Activated effector memory CD4-positive, alpha-beta T cell treated with anti-CD3 and anti-CD28 coated beads, Interleukin-2, amount 50 U/mL, for 16 hours (primary cell): ENCODE measurements at places on chromosomes 13 and 19.

GRCh38 chr19:38737921-38738737 is 6.1 kb downstream of the CAPN12 start:
- DNase-seq, result no peak

GRCh38 chr13:28339419-28339818 is 155.5 kb downstream of the FLT1 start:
- DNase-seq, result no peak

DNA sequence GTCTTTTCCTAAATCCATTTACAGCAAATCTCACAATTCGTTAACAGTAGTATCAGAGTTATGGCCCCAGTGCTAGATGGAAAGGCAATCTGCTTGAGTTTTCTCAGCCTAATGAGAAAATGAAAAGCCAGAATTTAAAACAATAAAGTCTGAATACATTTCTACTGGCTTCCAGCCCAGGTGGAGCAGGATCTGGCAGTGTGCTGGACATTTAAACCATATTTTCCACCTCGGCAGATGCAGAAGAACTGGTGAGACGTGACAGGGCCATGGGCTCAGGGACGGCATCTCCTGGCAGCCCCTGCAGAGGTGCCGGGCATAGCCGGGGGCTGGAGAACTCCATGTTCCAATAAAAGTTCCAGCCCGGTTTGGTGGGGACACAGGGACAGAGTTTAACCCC is 7.1 kb downstream of the SMIM7 start:
- DNase-seq, result no peak

DNA sequence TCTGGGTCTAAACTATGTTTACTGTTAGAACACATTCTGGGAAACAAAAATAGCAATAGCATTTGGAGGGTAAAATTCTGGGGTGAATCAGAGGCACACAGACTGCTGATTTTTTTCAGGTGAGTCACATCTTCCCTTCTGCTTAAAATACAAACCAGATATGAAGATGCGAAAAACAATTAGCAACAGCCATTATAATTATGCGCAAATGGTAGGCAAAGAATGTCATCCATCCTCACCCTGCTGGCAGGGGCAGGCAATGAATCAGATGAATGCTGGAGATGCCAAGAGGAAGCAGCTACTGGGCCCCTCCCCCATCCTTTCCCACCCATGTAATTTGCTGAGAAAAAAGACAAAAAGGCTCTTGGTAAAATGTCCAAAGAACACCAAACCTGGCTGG is 282.9 kb downstream of the KLF5 start:
- DNase-seq, result no peak

DNA sequence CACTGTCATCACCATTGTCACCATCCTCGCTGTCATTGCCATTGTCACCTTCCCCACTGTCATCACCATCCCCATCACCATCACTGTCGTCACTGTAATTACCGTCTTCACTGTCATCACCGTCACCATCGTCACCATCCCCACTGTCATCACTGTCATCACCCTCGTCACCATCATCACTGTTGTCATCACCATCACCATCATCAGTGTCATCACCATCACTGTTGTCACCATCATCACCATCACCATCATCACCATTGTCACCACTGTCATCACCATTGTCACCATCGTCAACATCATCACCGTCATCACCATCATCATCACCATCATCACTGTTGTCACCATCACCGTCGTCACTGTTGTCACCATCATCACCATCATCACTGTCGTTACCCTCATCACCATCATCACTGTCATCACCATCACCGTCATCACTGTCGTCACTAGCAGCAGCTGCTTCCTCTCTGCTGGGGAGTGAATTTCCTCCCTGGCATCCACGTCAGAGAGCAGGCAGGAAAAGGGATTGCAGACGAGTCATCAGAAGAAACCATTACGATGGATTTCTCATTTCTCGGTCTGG is 27.3 kb downstream of the TMEM255B start:
- peak; percentile 16 for DNase-seq

DNA sequence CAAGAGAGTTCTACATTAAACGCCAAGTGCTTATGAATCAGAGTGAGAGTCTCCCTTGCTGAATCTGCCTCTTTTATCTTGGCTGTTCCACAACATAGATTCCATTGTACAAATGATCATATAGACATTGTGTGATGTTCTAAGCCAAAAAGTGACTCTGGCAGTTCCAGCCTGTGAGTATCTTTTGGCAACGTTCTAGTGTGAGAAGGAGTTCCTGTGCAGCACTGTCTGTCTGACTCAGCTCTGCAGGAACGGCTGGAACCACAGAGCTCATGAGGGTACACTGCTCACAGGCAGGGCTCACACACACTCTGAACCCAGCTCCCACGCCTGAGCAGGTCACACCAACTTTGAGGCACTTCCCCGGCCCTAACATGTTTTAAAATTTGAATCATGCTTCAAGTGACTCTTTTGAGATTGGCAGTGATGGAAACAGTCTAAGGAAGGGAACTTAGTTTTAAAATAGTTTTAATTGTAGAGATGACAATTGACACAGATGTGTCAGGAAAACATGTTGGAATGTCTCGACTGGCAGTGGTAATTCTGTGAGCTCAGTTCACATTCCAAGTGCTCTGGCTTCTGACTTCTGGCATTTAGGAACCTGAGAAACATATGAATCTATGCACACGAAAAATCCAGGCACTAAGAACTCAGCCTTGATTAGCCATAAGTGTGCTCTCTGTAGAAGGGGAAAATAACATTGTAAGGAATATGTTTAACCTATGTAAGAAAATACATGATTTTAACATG is 272.0 kb downstream of the UQCRFS1 start:
- DNase-seq, result no peak

- no peak for DNase-seq
Observed at GRCh38 chr13:103302676-103303075, 236.5 kb upstream of the SLC10A2 start.

DNA sequence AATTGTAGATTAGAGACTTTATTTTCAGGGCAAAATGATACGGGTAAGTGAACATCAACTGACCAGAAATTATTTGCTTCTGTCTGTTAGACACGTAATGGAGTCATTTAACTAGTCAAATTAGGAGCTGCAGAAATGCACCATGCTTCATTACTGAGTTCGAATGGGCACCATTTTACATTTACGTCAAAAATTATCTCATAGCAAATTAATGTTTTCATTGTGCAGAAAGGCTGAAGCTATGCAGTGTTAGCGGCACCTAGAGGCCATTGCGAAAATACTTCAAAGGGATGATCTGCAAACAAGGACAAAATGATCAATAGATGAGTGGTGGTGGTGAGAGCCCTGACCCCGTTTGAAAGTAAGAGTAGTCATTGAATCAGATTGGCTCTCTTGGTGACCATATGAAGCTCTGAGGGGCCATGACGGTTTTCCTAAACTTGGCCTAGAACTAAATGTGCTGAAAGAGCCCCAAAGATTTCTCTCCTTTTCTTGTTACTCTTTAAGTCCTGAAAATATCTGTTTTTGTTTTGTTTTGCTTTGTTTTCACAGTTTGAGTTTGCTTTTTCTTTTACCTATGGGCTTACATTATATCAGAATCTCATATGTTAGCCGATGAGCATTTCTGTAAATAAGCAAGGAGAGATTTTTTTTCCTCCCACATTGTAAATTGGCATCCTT is 277.9 kb downstream of the ZNF536 start:
- DNase-seq, result no peak

DNA sequence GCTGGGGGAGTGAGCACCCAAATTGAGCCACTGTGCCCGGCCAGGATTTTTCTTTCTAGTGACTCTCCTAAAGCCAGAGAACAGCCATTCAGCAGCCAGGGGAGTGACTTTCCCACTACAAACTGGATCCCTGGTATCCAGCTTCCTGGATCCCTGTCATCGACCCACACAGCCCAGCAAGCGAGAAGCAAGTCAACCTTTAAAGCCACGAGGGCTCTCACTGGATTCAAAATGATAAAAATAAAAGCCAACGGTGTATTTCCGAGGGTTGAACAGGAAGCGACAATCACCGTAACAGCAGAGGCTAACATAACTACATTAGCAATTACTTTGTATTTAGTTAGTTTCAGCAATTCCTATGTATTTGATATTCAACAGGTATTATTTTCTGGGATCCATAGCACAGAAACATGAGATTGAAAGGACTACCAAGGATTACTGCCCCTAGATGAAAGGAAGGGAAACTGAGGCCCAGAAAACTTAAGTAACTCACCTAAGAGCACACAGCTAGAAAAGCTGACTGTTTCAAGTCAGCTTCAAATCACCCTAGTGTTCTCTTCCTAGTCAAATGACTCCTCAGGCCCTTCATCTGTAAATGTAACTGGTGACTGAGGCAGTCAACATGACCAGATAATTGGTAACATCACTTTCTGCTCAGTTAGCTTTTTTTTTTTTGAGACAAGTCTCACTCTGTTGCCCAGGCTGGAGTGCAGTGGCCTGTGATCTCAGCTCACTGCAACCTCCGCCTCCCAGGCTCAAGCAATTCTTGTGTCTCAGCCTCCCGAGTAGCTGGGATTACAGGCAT is 2.7 kb downstream of the RFX1 start:
- DNase-seq, result no peak

DNA sequence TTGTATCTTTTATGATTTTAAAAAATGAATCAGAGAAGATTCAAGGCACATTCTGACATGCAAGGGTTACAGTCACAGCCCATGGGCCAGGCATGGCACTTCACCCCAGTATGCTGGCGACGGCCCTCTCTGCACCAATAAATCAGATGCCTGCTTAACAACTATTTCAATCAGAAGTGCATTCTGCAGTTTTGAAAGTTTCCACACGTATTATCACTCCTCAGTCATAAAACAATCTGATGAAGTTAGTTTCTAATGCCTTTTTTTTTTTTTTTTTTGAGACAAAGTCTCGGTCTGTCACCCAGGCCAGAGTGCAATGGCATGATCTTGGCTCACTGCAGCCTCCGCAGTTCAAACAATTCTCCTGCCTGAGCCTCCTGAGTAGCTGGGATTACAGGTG is 28.3 kb upstream of the FFAR2 start:
- no peak for DNase-seq

GRCh38 chr19:21626924-21627697 is 121.7 kb downstream of the ZNF429 start:
- DNase-seq, result no peak

GRCh38 chr19:46118136-46118535 is 6.4 kb downstream of the IGFL3 start:
- no peak for DNase-seq

- no peak for DNase-seq
Observed at GRCh38 chr13:66483712-66484111, 746.4 kb downstream of the PCDH9 start.

GRCh38 chr13:24207841-24208667 is 47.5 kb downstream of the SPATA13 start:
- DNase-seq, result no peak

GRCh38 chr19:55703790-55704215 is 28.8 kb downstream of the EPN1 start:
- DNase-seq, result peak; percentile 82

DNA sequence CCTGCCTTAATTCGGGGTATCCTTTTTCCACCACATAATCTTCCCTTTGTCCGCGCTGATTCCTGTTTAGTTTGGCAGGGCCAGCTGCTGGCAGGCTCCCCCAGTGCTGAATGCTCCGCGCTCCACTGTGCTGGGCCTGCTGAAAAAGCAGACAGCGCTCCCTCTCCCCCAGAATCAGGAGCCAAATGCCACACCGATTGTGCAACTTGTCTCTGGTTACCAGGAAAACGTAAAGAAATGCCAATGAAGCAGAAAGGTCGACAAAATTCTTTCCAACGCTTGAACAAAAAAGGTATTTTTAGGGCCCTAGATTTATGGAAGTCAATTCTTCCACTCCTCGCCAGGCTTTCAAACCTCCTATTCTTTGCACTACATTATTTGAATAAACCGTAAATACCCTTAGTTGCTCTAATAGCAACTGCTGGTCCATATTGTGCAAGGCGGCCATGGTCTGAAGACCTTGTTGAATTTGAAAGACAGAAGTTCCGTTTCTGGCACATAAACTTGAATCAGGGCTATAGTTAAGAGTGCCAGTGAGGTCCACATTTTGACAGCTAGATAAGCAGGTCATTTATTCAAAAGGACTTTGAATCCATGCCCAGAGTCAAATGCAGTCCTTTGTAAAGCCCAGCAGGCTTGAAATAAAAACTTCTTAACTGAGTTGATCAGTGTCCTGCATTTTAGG is 206.7 kb upstream of the RFC3 start:
- DNase-seq, result no peak

DNA sequence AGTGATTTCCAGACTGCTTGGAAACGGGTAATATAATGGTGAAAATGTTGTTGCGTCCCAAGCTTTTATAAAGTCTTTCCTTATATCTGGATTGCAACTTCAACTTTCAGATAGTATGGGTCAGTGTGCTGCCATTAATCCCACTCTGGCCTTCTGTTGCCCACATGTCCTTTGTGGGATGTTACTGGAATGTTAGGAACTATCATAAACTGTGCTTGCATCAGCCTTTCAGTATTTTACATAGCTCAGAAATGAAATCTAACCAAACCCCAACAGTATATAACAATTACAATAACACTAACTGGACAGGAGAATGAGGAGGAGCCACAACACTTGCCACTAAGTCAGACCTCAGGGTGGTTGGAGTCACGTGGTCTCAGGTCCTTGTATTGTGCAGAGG is 78.9 kb downstream of the LNX2 start:
- no peak for DNase-seq

DNA sequence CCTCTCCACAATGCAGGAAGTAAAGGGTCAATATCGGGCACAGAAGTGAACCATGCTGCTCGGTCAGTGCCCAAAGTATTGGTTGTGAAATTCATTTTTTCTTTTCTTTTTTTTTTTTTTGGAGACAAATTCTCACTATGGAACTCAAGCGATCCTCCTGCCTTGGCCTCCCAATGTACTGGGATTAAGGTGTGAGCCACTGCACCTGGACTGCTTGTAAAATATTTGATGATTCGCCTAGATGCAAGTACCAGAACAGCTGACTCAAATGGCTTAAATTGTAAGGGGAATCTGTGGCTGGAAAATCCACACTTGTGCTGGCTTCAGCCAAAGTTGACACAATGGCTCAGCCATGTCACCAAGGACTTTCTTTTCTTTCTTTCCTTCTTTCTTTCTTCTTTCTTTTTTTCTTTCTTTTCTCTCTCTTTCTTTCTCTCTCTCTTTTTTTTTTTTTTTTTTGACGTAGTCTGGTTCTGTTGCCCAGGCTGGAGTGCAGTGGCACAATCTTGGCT is 43.7 kb downstream of the NUMBL start:
- no peak for DNase-seq

GRCh38 chr13:24202215-24202614 is 41.7 kb downstream of the SPATA13 start:
- DNase-seq, result no peak

GRCh38 chr13:33691980-33692379 is 126.0 kb upstream of the RFC3 start:
- no peak for DNase-seq
